ENCODE measurements at places on chromosomes 5 and 9. TPM values are rescaled to one million over a fixed set of nuclear protein-coding genes. Genes with fewer than 3 reads are reported as not detected.

The KIF27 gene
- total RNA-seq, result 3.9 TPM

The NUTM2F gene
- not detected for total RNA-seq

DNA sequence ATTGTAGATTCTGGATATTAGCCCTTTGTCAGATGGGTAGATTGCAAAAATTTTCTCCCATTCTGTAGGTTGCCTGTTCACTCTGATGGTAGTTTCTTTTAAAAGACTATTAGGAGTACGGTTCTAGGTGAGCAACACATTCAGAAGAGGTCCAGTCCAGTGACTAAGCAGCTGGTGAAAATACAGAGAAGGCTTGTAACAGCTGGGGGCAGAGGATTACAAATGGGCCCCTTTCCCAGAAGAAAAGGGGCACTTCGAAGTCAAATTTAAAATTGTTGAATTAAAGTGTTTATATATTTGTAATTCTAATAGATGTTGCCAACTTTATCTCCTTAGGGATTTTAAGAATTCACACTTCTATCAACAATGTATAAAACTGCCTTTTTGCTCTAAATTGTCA lies 720.5 kb downstream of the TLE4 start:
- no peak for DNase-seq
- no peak overlapping the region for H3K4me3 ChIP-seq
- H3K27ac ChIP-seq, result no peak overlapping the region
- H3K27me3 ChIP-seq, result no peaks in the 10 kb centered on the region
- H3K4me1 ChIP-seq, result no peaks in the 10 kb centered on the region
- no peaks in the 10 kb centered on the region for H3K36me3 ChIP-seq

- H3K27ac ChIP-seq, result no peak overlapping the region
- peaks cover 76% of the 10 kb centered on the region for H3K36me3 ChIP-seq
- no peaks in the 10 kb centered on the region for H3K27me3 ChIP-seq
- no peak for DNase-seq
- no peak overlapping the region for H3K4me3 ChIP-seq
Measured at GRCh38 chr5:149313151-149313841, 32.0 kb upstream of the GRPEL2 start.

DNA sequence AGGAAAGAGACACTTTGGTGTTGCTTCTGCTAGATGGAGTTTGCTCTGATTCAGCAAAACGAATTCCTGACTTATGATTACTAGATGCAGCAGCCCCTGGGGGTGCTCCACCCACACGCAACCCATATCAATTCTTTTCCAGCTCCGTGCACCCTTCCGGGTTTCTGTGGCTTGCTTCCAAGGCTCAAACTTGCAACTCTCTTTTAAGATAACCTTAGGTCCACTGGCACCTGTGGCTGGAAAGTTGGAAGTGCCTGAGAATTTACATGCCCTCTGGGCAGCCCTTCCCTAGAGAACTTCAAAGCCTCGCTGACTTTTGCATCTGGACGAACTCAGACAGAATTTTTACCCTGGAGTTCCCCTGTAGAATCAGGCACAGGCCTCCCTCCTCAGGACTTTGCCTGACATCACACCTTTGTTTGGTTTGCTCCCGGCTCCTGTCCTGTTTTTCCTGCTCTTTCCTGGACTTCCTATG lies 224.9 kb downstream of the SNX18 start:
- H3K27me3 ChIP-seq, result no peaks in the 10 kb centered on the region
- peak; percentile 86 for DNase-seq
- no peak overlapping the region for H3K27ac ChIP-seq

DNA sequence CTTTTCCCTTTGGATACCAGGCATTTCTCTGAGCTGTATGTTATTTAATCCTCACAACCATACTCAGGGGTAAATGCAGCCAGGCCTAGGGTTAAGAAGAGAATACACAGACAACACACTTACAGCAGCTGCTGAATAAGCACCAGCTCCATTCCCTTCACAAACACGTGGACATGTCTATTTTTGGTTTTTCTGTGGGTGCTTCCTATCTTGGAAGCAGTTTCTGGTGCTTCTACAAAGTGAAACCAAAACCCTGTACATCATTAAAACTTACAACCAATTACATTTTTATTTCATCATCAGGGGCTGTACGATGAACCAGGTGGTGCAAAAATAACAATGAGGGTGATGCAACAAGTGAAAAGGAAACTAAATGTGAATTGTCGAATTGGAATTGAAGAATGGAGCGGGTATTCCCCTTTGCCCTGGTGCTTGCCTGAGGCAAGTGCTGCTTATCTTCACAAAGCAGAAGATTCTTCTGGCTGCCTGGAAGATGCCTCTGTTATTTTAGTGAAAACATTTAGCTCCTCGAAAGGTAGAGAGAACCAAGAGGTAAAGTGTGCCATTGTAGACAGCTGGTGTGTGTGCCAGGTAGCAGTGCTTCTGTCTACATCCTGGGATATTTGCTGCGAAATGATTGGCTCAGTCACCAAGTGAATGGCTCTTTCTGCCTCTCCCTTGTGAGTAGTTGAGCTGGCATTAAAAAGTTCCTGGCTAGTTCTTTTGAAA lies 18.6 kb upstream of the IFNB1 start:
- H3K4me3 ChIP-seq, result peak overlapping the region; percentile 41
- no peaks in the 10 kb centered on the region for H3K36me3 ChIP-seq
- DNase-seq, result peak; percentile 88
- H3K4me1 ChIP-seq, result peaks cover 13% of the 10 kb centered on the region
- peak overlapping the region; percentile 55 for H3K27ac ChIP-seq
- H3K27me3 ChIP-seq, result no peaks in the 10 kb centered on the region

DNA sequence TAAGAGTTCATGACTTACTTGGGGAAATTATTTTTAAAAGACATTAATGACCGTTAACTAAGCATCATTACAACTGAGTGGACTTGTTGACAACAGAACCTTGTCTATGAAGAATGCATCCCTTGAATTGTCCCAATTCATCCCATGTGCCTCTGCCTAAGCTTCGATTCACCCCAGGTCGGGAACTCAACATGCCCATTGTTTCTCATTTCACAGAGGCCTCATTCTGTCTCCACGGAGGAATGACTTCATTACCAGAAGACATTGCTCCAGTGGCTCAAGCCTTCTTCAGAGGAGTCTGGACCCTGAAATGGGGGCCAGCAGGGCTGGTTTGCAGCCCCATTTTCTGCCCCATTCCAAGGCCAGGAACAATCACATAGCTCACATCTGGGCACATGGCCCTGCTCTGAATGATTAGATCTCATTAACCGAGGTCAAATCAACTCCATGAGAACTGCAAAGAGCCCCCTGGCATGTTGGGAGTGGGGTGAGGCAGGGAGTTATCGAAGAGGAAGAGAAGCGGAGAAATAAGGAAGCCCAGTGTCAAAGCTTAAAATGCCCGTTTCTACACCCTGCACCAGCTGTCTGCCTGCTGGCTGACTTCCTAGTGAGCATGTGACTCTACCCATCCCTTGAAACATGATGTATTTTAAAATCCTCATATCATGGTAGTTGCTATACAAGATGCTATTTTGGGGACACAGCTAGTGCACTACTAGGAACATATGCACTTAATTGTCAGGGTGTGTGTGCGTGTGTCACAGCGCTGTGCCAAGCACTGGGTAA lies 137.3 kb downstream of the LHFPL2 start:
- no peaks in the 10 kb centered on the region for H3K36me3 ChIP-seq
- no peaks in the 10 kb centered on the region for H3K27me3 ChIP-seq
- peaks cover 64% of the 10 kb centered on the region for H3K4me1 ChIP-seq
- DNase-seq, result no peak

DNA sequence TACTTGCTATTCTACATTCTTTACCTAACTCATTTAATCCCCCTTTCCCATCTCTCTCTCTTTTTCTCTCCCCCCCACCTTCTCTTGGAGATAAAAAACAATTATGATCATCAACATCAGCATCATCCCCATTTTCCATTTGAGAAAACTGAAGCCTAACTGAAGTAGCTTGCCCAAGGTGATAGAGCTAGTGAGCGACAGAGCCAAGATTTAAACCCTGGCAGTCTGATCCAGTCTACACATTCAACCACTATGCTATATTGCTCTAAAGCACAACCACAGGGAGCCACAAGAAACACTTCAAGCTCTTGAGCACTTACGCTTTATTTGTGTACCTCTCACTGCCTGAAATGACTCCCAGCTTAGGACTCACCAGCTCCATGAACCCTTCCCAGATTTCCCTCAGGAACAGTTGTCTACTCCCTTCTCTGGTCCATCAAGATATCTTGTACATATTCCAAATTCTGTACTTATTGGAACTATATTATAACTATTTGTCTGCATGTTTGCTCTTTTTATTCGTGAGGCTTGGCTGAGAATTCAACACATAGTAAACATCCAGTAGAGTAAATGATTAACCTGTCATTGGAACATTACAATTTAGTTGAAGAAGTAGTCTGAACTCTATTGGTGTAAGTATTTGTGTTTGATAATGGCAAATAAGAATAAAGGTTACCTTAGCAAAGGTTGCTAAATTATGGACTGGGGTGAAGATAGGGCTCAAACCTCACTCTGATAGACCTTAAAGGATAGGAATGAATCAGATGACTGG lies 164.8 kb downstream of the EFNA5 start:
- no peaks in the 10 kb centered on the region for H3K36me3 ChIP-seq
- DNase-seq, result no peak
- no peak overlapping the region for H3K27ac ChIP-seq
- H3K4me3 ChIP-seq, result no peak overlapping the region

The OBP2B gene
- total RNA-seq, result not detected

GRCh38 chr5:59197911-59198310 lies 615.0 kb downstream of the RAB3C start:
- H3K36me3 ChIP-seq, result no peaks in the 10 kb centered on the region
- no peak for DNase-seq
- H3K4me1 ChIP-seq, result no peaks in the 10 kb centered on the region
- no peak overlapping the region for H3K27ac ChIP-seq
- H3K27me3 ChIP-seq, result no peaks in the 10 kb centered on the region
- no peak overlapping the region for H3K4me3 ChIP-seq

GRCh38 chr5:158552241-158552640 lies 547.5 kb downstream of the EBF1 start:
- H3K4me1 ChIP-seq, result peaks cover 23% of the 10 kb centered on the region
- H3K27me3 ChIP-seq, result no peaks in the 10 kb centered on the region
- DNase-seq, result no peak
- peak overlapping the region; percentile 40 for H3K27ac ChIP-seq

The DELE1 gene
- total RNA-seq, result 47.2 TPM

- H3K4me1 ChIP-seq, result peaks cover 6% of the 10 kb centered on the region
- no peaks in the 10 kb centered on the region for H3K27me3 ChIP-seq
- no peaks in the 10 kb centered on the region for H3K36me3 ChIP-seq
- DNase-seq, result no peak
Measured at GRCh38 chr9:81529556-81530193, 159.7 kb downstream of the TLE1 start.

- no peak for DNase-seq
- no peaks in the 10 kb centered on the region for H3K36me3 ChIP-seq
- no peak overlapping the region for H3K27ac ChIP-seq
Measured at GRCh38 chr5:175378444-175379028, 65.4 kb downstream of the DRD1 start.

Data from esophagus muscularis mucosa (tissue), 4 donors.